ENCODE measurements at places on chromosomes 12 and 14. TPM values are rescaled to one million over a fixed set of nuclear protein-coding genes. Genes with fewer than 3 reads are reported as not detected.

- no peaks in the 10 kb centered on the region for H3K27me3 ChIP-seq
- peak overlapping the region; percentile 93 for H3K27ac ChIP-seq
- peak; percentile 68 for DNase-seq
- H3K4me3 ChIP-seq, result peak overlapping the region; percentile 83
- H3K36me3 ChIP-seq, result peaks cover 28% of the 10 kb centered on the region
- peaks cover 95% of the 10 kb centered on the region for H3K4me1 ChIP-seq
Observed at GRCh38 chr14:93974833-93975232, 1.5 kb downstream of the ASB2 start.

DNA sequence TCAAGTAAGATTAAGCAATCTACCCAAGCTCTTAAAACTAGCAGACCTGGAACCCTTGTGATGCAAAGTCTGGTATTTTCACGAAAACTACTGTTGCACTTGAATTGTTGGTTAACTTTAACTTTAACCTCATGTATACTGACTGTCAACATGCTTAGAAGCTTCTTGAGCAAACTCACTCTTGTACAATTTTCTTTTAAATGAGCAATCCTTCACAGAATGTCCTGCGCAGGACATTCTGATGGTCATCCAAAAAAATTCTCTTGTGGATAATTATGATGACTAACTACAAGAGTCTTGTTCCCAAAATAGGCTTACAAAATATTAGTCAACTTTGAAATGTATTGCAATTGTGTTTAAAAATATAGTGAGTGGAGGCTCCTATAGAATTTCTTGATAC, 54.0 kb upstream of the PDE3A start:
- no peaks in the 10 kb centered on the region for H3K36me3 ChIP-seq
- H3K4me1 ChIP-seq, result no peaks in the 10 kb centered on the region
- H3K27ac ChIP-seq, result no peak overlapping the region
- H3K4me3 ChIP-seq, result no peak overlapping the region
- H3K27me3 ChIP-seq, result no peaks in the 10 kb centered on the region
- no peak for DNase-seq

DNA sequence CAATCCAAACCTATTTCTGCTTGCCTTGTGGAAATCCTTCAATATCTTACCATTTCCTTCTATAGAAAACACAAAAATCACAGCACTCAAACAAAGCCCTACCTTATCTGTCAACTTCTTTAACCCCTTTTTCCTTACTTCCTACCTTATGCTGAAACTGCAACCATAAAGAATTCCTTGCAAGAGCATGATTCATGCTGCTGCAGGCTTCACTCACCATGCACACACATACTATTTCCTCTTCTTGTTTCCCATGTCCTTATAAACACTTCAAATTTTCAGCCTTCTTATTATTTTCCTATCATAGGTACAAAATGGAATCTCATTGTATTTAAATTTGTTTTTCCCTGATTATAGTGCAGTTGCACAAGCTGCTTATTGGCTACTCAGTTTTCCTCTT, 23.3 kb downstream of the LMNTD1 start:
- H3K27me3 ChIP-seq, result peaks cover 6% of the 10 kb centered on the region
- no peak for DNase-seq

DNA sequence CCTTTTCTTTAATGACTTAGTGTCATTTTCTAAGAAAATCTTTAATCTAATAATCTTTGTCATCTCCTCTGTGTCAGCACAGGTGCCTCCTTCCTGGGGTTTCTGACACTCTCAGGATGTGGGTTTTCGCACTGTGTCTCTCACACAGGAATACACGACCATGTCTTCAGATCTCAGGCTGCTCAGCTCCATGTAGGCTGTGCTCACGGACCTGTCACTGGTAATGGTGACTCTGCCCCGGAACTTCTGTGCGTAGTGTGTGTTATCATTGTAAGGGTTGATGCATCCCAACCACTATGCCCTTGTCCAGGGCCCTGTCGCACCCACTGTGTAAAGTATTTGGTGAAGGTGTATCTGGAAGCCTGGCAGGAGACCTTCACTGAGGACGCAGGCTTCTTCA, 647.8 kb downstream of the TMEM121 start:
- H3K27ac ChIP-seq, result peak overlapping the region; percentile 63
- DNase-seq, result peak; percentile 81
- H3K4me1 ChIP-seq, result peaks cover 52% of the 10 kb centered on the region
- H3K36me3 ChIP-seq, result no peaks in the 10 kb centered on the region
- H3K4me3 ChIP-seq, result peak overlapping the region; percentile 11
- H3K27me3 ChIP-seq, result peaks cover 54% of the 10 kb centered on the region

The ABCC9 gene
- total RNA-seq, result 0.07 TPM

The C3AR1 gene
- 9.3 TPM for total RNA-seq

- peaks cover 9% of the 10 kb centered on the region for H3K4me1 ChIP-seq
- no peak overlapping the region for H3K27ac ChIP-seq
- no peak overlapping the region for H3K4me3 ChIP-seq
- DNase-seq, result no peak
Observed at GRCh38 chr12:121172145-121172544, 37.8 kb upstream of the P2RX4 start.

The GPX2 gene
- total RNA-seq, result not detected

The LRRK2 gene
- total RNA-seq, result 0.23 TPM

All from activated CD8-positive, alpha-beta memory T cell treated with anti-CD3 and anti-CD28 coated beads, Interleukin-2, amount 10 ng/mL, durations not matched to agents 7 days and 5 days (primary cell).